Pancreas (tissue), 10 donors: ENCODE measurements at places on chromosomes 3 and 15.

GRCh38 chr15:64800476-64800875 is 25.0 kb downstream of the PIF1 start:
- H3K4me3 ChIP-seq = no peak overlapping the region
- no peak overlapping the region for H3K27ac ChIP-seq
- H3K36me3 ChIP-seq = no peaks in the 10 kb centered on the region

DNA sequence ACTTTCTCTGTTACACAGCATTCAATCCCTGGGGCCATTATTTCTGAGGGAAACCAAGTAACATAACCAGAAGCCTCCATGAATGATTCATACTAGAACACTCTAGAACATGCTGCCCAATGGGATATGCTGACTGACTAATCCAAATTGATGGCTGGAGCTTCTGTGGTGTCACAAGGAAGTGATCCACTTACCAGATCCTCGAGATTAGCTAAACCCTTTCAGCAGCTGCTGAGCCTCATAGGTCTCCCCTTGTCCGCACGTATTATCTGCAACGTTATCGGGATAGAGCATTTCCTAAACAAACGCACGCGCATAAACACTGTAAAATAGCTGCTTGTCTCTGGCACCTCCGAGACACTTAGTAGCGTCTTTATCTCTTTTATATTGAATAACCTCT is 61.2 kb upstream of the PROK2 start:
- H3K27me3 ChIP-seq = no peaks in the 10 kb centered on the region
- no peaks in the 10 kb centered on the region for H3K36me3 ChIP-seq
- no peak overlapping the region for H3K4me3 ChIP-seq

DNA sequence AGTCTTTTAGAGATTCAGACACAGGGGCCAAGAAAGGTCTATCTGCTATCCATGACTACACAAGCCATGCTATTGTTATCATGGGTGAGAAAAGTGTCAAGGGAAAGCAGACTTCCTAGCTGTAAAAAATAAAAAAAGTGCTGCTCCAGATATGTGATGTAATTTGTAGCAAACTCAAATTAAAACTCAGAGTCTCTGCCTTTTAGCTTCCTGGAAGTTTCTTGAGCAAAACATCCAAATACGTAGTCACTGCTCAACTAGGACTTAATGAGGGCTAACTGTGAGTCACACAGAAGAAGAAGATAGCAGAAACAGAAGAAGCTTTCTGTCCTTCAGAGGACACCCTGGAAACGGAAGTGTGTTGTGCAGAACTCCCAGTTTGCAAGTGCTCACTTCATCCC is 393.4 kb upstream of the NR2F2 start:
- no peaks in the 10 kb centered on the region for H3K36me3 ChIP-seq
- DNase-seq = no peak
- no peak overlapping the region for H3K4me3 ChIP-seq
- no peaks in the 10 kb centered on the region for H3K27me3 ChIP-seq

- H3K27ac ChIP-seq = no peak overlapping the region
- no peak for DNase-seq
- H3K36me3 ChIP-seq = no peaks in the 10 kb centered on the region
- H3K4me1 ChIP-seq = no peaks in the 10 kb centered on the region
Measured at GRCh38 chr3:14358426-14359211, 43.8 kb upstream of the SLC6A6 start.

DNA sequence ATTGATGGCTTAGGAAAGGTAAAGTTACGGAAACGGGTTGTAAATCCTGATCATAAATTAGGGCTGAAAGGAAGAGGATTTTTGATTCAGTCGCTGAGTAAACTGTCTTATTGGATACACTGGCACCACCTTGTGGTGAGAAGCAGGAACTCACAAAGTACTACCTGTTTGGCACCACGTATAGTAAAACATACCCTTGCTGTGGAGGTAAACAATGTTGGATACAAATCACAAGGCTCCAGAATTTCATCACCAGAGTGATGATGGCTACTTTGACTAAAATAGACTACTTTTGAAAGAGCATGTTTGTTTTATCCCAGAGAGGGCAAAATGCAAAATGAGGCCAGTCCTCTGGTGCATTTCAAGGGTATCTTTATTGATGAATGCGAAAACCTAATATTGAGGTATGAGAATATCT is 216.9 kb downstream of the IGSF11 start:
- DNase-seq = peak; percentile 57
- no peak overlapping the region for H3K27ac ChIP-seq
- no peaks in the 10 kb centered on the region for H3K27me3 ChIP-seq
- H3K36me3 ChIP-seq = no peaks in the 10 kb centered on the region

GRCh38 chr3:119343719-119344118 is 49.5 kb downstream of the ARHGAP31 start:
- H3K36me3 ChIP-seq = no peaks in the 10 kb centered on the region
- no peak overlapping the region for H3K27ac ChIP-seq
- DNase-seq = no peak
- H3K4me1 ChIP-seq = no peaks in the 10 kb centered on the region

- H3K4me1 ChIP-seq = no peaks in the 10 kb centered on the region
- H3K27me3 ChIP-seq = no peaks in the 10 kb centered on the region
- H3K36me3 ChIP-seq = no peaks in the 10 kb centered on the region
Measured at GRCh38 chr3:57120040-57120439, 45.1 kb downstream of the IL17RD start.

- no peaks in the 10 kb centered on the region for H3K36me3 ChIP-seq
- no peak for DNase-seq
- no peak overlapping the region for H3K4me3 ChIP-seq
Measured at GRCh38 chr3:71504250-71505036, 79.1 kb downstream of the FOXP1 start.

DNA sequence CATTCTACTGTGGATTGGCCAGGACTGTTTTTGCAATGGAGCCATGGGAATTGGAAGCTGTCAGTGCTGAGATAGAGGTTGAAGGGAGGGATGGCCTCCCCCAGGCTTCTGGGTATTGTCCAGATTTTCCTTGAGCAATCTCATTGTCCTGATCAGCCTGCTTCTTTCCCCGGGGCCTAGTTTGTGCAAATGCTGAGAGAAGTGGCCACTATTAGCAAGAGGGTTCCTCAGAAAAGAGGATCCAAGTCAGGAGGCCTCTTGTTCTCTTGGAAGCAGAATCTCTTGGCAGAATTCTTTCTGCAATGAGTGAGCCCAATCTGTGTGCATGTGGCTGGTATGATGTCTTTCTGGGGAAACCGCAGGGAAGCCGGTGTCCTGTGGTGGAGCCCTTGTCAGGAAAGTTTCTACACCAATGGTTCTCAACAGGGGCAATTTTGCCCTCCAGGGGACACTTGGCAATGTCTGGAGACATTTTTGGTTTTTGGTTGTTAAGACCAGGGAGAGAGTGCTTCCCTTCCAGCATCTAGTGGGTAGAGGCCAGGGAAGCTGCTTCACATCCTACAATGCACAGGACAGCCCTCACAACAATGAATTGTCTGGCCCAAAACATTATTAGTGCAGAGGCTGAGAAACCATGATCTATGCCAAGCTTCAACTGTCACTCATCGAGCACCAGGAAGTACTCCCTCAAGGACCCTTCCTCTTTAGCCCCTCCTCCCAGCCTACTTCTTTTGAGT is 2.0 kb downstream of the LIPC start:
- no peaks in the 10 kb centered on the region for H3K27me3 ChIP-seq
- H3K36me3 ChIP-seq = no peaks in the 10 kb centered on the region
- no peak overlapping the region for H3K4me3 ChIP-seq
- peak overlapping the region; percentile 47 for H3K27ac ChIP-seq

DNA sequence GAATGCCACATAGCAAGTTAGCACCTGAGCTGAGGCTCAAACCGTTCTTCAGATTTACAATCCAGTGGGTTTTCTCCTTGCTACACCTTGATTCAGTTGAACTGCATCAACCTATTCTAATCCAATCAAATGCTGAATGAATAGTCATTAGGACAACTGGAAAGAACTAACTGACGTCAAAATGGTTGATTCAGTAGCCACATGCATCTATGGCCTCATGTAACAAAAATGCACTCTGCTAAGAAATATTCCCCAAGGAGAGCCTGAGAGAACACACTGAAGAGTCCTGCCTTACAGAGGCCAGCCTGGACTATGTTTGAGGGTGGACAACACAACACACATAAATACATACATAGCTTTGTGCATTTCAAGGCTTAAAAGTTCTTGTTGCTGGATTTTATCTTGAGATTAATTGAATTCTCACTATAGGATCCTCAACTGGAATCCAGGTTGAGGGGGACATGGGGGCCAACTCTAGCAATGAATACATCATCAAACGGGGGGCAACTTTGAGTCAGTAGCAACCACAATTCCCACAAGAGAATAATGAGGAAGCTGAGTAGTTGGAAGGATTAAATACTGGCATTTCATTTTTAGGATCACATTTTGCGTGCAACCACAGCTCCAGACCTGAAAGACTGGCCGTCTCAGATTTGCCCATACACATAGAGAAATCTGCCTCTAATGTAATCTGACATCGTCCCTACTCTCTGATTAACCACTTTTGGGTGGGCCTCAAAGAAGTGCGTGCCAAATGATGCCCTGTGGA is 280.2 kb upstream of the ICE2 start:
- DNase-seq = no peak
- no peaks in the 10 kb centered on the region for H3K27me3 ChIP-seq
- no peaks in the 10 kb centered on the region for H3K36me3 ChIP-seq
- no peak overlapping the region for H3K4me3 ChIP-seq

DNA sequence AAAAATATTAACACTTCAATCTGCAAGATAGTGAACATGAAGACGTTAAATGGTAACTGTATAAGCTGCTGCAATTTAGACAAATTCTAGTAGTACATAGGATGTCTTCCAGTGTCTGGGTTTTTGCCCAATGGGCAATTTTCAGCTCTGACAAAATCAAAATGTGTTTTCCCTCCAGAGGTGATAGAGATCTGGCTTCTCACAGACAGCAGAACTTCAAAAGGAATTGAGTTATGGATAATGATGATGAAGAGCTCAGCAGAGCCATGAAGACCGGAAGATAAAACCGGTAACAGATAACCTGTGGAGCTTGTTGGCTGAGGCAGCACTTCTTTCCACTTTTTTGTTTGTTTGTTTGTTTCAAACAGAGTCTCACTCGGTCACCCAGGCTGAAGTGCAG is 89.4 kb upstream of the NTRK3 start:
- no peaks in the 10 kb centered on the region for H3K36me3 ChIP-seq
- H3K4me3 ChIP-seq = no peak overlapping the region
- no peaks in the 10 kb centered on the region for H3K27me3 ChIP-seq

- H3K27me3 ChIP-seq = no peaks in the 10 kb centered on the region
- no peak overlapping the region for H3K27ac ChIP-seq
- no peaks in the 10 kb centered on the region for H3K36me3 ChIP-seq
- no peak for DNase-seq
Measured at GRCh38 chr3:13348100-13348499, 72.0 kb downstream of the NUP210 start.

GRCh38 chr3:184608209-184608608 is 46.6 kb downstream of the EPHB3 start:
- no peaks in the 10 kb centered on the region for H3K4me1 ChIP-seq
- no peak for DNase-seq
- no peak overlapping the region for H3K27ac ChIP-seq
- H3K4me3 ChIP-seq = no peak overlapping the region
- H3K36me3 ChIP-seq = no peaks in the 10 kb centered on the region

DNA sequence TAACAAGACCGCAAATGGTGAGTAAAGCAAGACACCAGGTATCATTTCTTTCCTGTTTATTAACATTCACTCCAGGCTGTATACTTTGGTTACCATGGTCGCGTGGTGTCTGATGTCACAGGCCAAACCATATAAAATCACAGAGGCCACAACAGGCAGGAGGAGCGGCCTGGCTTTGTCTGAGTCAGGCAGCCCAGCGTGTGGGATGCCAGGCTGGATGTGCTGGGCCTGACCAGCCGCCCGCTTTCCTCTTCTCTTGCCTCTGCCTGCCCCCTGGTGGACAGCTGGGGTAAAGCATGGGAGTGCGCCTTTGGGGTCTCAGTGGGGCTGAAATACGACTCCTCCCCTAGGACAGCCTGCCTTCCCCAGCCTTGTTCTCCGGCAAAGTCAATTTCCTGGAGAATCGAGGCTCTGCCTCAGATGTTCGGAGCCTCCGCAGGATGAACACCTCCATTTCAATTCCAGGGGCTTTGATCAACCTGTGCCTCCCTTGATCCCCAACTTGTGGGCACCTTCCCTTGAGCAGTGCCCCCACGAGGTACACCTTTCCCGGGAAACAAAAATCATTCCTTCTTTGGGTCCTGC is 78.2 kb downstream of the CCNL1 start:
- peaks cover 3% of the 10 kb centered on the region for H3K4me1 ChIP-seq
- DNase-seq = peak; percentile 80
- no peak overlapping the region for H3K4me3 ChIP-seq
- H3K27me3 ChIP-seq = no peaks in the 10 kb centered on the region
- no peaks in the 10 kb centered on the region for H3K36me3 ChIP-seq

GRCh38 chr3:30189900-30190299 is 416.5 kb upstream of the TGFBR2 start:
- no peaks in the 10 kb centered on the region for H3K27me3 ChIP-seq
- H3K4me3 ChIP-seq = no peak overlapping the region
- no peaks in the 10 kb centered on the region for H3K4me1 ChIP-seq
- no peak overlapping the region for H3K27ac ChIP-seq
- H3K36me3 ChIP-seq = no peaks in the 10 kb centered on the region
- DNase-seq = no peak

DNA sequence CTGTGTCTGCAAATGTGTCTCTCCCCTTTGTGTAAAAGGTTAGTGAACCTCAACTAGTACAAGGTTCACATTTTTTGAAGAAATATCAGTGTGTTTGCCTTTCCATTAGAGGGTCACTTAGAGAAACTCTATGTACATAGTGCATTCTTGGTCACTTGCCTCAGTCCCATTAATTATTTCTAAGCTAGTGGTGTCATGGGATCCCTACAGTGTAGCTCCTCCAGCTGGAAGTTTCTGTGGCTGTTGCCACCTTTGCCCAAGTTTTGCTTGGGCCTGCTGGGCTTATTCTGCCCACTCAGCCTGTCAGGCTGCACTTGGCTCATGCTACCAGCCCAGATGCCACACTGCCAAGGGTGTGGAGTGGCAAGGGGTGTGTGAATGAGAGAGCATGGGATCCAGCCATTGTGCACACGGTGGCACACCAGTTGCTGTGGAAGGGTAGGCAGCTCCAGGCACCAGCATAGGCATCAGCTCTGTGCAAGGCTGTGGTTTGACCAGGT is 161.7 kb downstream of the ARPP21 start:
- no peaks in the 10 kb centered on the region for H3K27me3 ChIP-seq
- no peak overlapping the region for H3K4me3 ChIP-seq
- no peak overlapping the region for H3K27ac ChIP-seq

- no peak overlapping the region for H3K27ac ChIP-seq
- H3K4me3 ChIP-seq = no peak overlapping the region
- no peak for DNase-seq
- H3K27me3 ChIP-seq = no peaks in the 10 kb centered on the region
Measured at GRCh38 chr15:70826634-70827033, 27.3 kb downstream of the LARP6 start.

- no peaks in the 10 kb centered on the region for H3K4me1 ChIP-seq
- no peaks in the 10 kb centered on the region for H3K36me3 ChIP-seq
- DNase-seq = no peak
- H3K4me3 ChIP-seq = no peak overlapping the region
- H3K27me3 ChIP-seq = no peaks in the 10 kb centered on the region
Measured at GRCh38 chr3:175737646-175738572, 878.8 kb downstream of the NAALADL2 start.

- no peaks in the 10 kb centered on the region for H3K36me3 ChIP-seq
- no peaks in the 10 kb centered on the region for H3K27me3 ChIP-seq
- H3K4me1 ChIP-seq = peaks cover 12% of the 10 kb centered on the region
- H3K27ac ChIP-seq = no peak overlapping the region
Measured at GRCh38 chr3:105402287-105402801, 35.6 kb downstream of the ALCAM start.
